HepG2 (cell line): ENCODE measurements at places on chromosomes 6 and 20. TPM values are rescaled to one million over a fixed set of nuclear protein-coding genes. Genes with fewer than 3 reads are reported as not detected.

The CTCFL gene
- 0.04 and 0.05 TPM in 2 replicates for polyA plus RNA-seq

The PLTP gene
- 28.6 and 30.7 TPM in 2 replicates for polyA plus RNA-seq

The BPIFA2 gene
- not detected in 2 replicates for polyA plus RNA-seq

The RPS18 gene
- 5,415 and 5,806 TPM in 2 replicates for polyA plus RNA-seq

The ECT2L gene
- polyA plus RNA-seq = 0.05 and 0.12 TPM in 2 replicates

The HCRTR2 gene
- polyA plus RNA-seq = not detected in 2 replicates

The IL20RA gene
- not detected in 2 replicates for polyA plus RNA-seq

The C20orf204 gene
- 22.1 and 27.2 TPM in 2 replicates for polyA plus RNA-seq

The MAPK13 gene
- polyA plus RNA-seq = 43.4 and 48.6 TPM in 2 replicates

The CALHM6 gene
- polyA plus RNA-seq = not detected in 2 replicates
